KBM-7 (cell line): ENCODE measurements at places on chromosomes 12 and 14.

GRCh38 chr12:83335748-83336147 is 649.0 kb downstream of the TMTC2 start:
- no peak for DNase-seq

GRCh38 chr12:30795410-30796312 is 40.9 kb upstream of the CAPRIN2 start:
- DNase-seq: peak; percentile 26

DNA sequence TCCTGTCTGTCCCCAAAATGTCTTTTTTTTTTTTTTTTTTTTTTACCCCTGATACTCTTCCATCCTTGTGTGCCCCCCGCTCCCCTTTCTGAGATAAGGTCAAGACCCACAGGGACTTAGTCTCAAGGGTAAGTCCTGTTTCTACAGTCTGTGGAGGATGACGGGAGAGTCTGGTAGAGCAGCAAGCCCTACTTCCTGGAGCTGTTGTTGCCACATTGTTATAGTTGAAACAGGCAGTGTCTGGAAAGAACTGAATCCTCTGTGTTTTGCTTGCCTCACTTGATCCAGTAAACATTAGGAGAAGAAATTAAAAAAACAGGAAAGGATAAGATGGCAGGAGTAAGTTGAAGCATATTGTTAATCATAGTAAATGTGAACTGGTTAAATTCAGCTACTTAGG is 45.5 kb downstream of the ZNF664 start:
- no peak for DNase-seq

- no peak for DNase-seq
These were observed 133.3 kb downstream of the DACT1 start for GRCh38 chr14:58771016-58771415.

DNA sequence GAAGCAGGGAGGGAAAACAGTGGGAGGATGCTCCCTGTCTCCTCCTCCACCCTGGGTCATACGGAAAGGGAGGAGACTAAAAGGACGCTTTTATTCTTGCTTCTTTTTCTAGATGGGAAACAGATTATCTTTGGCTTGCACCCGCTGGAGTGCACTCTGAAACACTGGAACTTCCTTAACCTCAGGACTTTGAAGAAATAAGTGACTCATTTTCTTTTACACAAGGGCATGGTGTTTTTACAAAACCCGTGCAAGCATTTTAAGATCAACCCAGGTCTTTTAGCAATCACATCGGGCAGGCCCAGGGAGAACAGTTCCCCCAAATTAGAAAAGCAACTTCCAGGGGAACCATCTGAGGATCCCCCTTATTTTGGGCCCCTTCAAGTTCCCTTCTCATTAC is 80.9 kb upstream of the TSPAN11 start:
- no peak for DNase-seq
